A673 (cell line): ENCODE measurements at places on chromosomes 4 and X. TPM values are rescaled to one million over a fixed set of nuclear protein-coding genes. Genes with fewer than 3 reads are reported as not detected.
A peak's percentile ranks its signal among the peaks of the same experiment; 100 is the strongest.

GRCh38 chrX:115330498-115331168, 41.1 kb downstream of the LUZP4 start:
- peak; percentile 74 for DNase-seq

DNA sequence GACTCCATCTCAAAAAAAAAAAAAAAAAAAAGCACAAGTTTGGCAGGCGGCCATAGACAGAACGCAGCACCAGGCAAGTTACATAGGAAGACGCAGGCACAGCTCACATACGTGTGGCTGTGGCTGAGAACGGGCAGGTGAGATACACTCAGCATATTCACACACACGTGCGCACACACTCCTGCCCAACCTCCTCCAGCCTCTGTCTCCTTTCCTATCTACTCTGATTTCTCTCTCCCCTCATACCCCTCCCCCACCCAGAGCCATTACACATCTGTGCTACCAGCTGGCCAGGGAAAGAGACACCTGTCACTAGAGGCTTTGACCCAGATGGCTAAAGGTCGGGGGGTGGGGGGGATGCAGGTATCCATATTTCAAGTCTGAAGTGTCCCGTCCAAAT, 2.2 kb upstream of the SLC38A5 start:
- no peak for DNase-seq

DNA sequence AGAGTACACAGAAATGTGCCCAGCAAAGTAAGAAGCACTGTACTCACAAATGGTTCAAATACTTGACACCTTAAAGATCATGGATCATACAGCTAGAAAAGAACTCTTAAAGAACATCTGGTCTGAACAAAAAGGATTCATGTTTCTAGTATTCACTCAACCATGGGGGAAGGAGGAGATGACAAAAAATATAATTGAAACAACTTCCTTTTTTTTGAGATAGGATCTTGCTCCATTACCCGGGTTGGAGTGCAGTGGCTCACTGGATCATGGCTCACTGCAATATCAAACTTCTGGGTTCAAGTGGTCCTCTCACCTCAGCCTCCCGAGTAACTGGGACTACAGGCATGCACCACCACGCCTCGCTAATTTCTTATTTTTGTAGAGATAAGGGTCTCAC, 6.0 kb downstream of the DHX15 start:
- DNase-seq = no peak

DNA sequence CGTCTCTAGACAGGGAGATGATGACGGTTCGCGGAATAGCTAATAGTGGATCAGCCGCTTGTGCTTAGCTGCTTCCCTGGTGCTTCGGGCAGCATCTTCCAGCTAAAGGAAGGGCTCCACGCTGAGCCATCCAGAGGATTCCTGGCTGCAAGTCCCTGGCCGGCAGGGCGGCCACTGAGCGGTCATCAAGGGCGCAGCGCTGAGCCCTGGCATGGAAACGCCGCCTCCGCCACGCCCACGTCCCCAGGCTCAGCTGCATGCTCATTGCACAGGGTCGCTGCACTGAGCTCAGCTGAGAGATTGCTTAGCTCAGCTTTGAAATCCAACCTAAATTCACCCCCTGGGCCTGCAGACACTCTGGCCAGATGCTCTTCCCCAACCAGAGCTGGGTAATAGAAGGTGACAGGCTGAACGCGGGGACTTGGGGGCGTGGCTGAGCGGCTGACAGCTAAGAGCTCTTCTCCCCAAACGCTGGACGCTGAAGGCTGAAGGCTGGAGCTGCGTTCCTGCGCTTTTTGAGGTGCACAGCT, 118.2 kb upstream of the KIT start:
- peak; percentile 3 for DNase-seq

DNA sequence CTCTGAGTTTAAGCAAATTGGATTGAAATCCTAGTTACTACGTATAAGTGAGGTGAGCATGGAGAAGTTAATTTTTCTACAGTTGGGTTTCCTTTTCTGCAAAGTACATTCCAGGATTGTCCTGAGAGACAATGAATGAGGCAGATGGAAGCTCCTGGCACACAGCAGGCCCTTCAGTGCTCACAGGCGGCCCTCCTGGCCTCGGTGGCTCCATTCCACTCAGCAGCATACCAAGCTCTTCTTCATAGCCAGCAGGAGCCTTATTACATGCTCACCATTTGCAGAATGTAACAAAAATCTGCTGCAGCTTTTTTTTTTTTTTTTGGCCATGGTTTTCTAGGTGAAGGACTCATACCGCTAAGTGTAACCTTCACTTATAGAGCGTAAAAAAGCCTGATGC, 113.2 kb upstream of the FAM9B start:
- no peak for DNase-seq

GRCh38 chrX:56233100-56233499, 944 bp downstream of the KLF8 start:
- DNase-seq = no peak

- DNase-seq = no peak
Observed at GRCh38 chr4:72496119-72496518, 72.9 kb downstream of the ADAMTS3 start.

GRCh38 chrX:52979993-52980392, 21.7 kb upstream of the FAM156A start:
- no peak for DNase-seq

DNA sequence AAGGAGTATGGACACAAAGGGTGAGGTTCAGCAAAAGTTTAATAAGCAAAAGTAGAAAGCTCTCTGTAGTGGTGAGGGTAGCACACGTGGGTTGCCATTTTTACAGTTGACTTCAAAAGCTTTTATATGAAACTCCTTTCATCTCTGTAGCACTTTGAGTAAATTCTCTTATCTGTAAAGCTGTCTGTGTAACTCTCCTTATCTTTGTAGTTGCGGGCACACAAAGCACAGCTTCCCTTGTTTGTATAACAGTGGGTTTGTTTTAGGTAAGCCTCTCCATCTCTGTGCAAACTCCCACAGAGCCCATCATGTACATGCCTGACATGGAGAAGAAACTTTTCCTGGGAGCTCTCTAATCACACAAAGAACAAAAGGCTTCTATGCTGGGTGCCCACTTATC, 325.9 kb upstream of the PABPC5 start:
- DNase-seq = no peak

- no peak for DNase-seq
Observed at GRCh38 chr4:88212253-88212561, 53.8 kb upstream of the ABCG2 start.

DNA sequence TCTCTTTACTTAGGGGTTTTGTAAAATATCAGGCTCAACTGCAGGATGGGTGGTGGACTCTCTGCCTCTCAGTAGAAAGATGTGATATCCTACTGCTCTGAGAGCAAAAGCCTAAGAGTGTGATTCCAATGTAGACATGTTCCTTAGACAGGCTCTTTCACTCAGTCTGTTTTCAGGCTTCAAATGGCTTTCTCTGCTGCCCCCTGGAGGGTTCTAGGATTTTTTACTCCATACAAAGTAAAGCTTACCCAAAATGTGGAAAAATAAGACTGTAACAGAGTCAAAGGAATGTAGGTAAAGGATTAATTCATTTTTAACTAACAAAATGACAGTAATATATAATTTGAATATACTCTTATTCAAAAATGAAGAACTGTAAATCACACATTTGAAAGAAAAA, 32.1 kb downstream of the ZGRF1 start:
- DNase-seq = peak; percentile 66

DNA sequence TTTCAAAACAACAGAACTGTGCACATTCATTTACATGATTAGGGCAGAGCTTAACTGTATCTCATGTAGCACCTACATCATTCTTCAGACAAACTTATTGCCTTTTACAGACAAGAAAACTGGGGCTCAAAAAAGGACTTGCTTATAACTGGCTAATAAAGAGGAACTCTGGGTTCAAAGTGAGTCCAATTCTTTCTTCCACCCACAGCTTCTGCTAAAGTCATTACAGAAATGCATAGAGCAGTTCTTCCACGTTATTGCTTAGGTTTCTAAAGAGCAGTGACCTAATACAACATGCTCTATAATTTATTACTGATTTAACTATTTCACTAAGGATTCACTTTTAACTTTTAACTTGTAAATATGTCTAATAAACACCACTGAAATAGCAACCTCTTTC, 60.6 kb downstream of the ELOVL6 start:
- no peak for DNase-seq

DNA sequence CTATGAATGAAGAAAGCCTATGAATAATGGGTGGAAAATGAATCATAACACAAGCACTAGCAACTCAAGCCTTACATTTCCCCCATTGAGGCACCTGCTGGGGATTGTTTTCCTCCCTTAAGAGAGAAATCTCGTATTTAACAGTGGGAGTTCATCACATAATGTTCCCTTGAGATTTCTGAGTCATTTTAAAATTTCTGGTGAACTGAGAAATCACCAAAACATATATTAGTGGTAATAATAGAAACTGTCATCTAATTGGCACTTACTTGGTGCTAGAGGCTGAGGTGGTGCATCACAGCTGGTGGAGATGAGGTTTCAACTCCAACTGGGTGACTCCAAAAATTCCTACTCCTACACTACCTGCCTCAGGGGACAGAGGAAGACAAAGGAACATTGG, 561.3 kb upstream of the LCORL start:
- DNase-seq = peak; percentile 35

GRCh38 chrX:43016021-43016420, 238.1 kb upstream of the PPP1R2C start:
- DNase-seq = no peak

DNA sequence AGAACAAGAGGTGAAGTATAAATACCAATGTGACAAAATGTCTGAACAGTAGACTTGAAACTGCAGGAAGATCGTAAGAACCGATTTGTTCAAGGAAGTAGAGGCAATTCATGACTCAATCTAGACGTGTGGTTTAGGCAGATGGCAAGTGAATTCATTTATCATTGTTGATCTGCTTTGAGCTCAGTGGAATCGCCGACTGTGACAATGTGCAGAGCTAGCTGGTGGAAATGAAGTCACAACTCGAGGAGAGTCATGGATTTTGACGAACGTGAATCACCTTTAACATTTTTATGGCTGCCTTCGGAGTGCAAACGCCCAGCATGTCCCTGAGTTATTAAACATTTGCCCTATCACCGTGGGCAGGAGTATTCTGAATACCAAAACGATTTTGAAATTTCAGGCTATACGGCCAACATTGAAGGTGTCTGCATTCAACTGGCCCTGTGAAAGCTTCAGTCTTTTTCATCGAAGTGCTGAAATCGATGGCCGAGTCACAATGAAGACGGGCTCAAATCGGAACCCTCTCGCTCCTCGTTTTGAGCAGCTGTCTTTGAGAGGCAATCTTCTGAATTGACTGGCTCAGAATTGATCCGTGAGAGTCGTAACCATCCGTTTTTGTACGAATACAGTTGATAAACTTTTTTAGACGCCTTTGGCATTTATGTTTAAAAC, 689 bp upstream of the OGT start:
- DNase-seq = peak; percentile 12

DNA sequence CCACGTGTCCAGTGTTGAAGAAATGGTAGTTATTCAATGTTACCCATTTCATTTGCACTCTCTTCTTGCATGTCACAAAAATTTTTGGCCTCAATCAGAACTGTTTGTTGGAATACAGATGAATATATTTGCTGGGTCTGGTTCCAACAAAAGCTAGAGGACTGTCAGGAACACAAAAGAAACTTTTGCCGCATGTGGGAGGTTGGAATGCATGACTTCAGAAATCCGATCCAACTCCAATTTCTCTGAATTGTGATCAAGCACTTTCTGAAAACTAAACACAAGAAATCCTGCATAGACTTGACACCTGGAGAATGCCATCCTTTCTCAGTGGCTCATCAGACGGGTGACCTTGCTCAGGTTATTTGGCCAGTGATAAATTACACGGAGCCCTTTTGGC, 15.4 kb downstream of the SETD7 start:
- DNase-seq = no peak

DNA sequence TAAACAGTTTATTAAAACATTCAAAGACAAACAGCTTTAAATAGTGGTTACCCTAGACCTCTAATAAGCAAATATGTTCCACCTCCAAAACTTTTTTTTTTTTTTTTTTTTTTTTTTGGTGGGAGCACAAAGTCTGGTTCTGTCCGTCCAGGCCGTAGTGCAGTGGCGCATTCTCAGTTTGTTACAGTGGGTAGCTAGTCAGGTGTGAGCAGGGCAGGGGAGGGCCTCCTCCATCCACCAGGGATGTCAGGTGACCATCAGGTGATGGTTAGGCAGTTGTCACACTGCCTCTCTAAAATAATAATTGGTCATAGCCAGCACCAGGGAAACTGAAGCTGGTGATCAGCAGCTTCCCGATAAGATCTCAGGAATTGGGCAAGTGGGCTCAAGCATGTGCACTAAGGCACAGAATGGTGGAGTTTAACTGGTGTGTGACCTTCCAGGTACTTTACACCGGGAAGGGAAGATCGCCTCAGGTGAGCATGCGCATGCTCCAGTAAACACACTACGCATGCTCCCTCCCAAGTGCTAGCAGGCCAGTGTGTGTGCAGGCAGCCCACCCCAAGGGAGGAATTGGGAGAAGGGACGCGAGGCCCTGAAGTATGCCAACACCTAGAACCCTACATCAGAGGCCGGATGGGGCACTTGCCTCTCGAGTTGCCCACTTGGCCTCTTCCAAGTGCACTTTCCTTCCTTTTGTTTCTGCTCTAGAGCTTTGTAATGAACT, 27.2 kb downstream of the TNIP2 start:
- DNase-seq = no peak

DNA sequence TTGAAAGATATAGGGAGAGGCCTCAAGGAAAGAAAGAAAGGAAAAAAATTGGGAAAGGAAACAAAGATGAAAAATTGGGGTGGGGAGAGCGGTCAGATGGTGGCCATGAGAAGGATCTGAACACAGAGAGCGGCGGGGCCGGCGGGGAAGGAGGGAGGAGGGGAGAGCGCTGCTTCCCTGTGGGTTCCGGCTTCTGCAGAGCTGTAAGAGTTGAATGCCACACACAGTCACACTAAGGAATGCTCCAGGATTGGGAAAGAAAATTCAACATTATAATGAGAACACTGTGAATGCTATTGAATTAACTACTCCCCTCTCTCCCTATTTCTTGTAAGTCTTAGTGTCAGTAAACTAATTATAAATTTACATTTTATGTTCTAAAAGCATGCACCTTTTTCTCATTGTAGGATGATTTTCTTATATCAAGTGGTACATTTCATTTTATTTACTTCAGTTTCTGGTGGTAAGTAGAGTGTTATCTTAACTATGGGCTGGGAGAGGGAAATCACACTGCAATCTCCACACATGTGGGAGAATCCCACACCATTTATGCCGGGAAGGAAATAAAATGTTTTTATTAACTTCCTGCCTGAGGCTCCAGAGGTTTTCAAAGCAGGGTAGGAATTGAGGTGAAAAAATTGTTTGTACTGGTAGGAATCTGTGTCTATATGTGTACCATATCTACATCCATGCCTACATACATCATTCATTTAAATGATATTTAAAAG, 904 bp downstream of the F11 start:
- DNase-seq = peak; percentile 67

The MAML3 gene
- total RNA-seq = 3.7 and 4.3 TPM in 2 replicates

The ARL9 gene
- 0.20 and 0.24 TPM in 2 replicates for total RNA-seq

The ADGRL3 gene
- total RNA-seq = not detected in 2 replicates

The PF4V1 gene
- total RNA-seq = not detected in 2 replicates

The SERTM2 gene
- total RNA-seq = not detected in 2 replicates

The EFHC2 gene
- 0.11 and 0.26 TPM in 2 replicates for total RNA-seq

The STPG2 gene
- total RNA-seq = not detected in 2 replicates

The TRIM75 gene
- not detected in 2 replicates for total RNA-seq

The APLN gene
- 0.34 and 0.55 TPM in 2 replicates for total RNA-seq

The ZNF732 gene
- total RNA-seq = not detected in 2 replicates

The CDX4 gene
- not detected in 2 replicates for total RNA-seq

The HPSE gene
- 0.84 and 1.2 TPM in 2 replicates for total RNA-seq
